CD4-positive, alpha-beta T cell (primary cell): ENCODE measurements at places on chromosomes 3 and 15. TPM values are rescaled to one million over a fixed set of nuclear protein-coding genes. Genes with fewer than 3 reads are reported as not detected.

- H3K4me1 ChIP-seq = no peaks in the 10 kb centered on the region
- no peaks in the 10 kb centered on the region for H3K27me3 ChIP-seq
- no peak for DNase-seq
- H3K36me3 ChIP-seq = peaks cover 2% of the 10 kb centered on the region
These were observed 108.8 kb downstream of the FAIM start for GRCh38 chr3:138717348-138717747.

GRCh38 chr15:68653801-68654200 lies 75.0 kb downstream of the CORO2B start:
- no peak overlapping the region for H3K4me3 ChIP-seq
- H3K4me1 ChIP-seq = no peaks in the 10 kb centered on the region
- no peaks in the 10 kb centered on the region for H3K36me3 ChIP-seq
- no peaks in the 10 kb centered on the region for H3K27me3 ChIP-seq

DNA sequence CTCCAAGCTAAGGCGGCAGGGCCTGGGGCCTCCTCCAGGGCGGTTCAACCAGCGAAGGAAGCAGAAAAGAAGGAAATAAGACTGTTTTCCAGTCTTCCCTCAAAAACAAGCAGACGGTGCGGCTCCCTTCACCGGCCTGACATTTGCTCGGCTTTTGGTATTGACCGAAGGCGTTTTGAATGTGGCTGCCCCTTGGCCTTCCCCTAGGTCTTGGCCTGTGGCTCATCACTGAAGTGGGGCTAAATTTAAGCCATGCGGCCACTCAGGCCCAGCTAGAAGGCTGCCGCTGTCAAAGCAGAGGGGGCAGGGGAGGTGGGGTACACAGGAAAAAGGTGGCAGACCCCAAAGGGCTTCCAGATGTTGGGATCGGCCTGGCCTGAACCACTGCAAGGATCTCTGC lies 86.2 kb downstream of the SRGAP3 start:
- H3K4me3 ChIP-seq = no peak overlapping the region
- DNase-seq = no peak
- no peak overlapping the region for H3K27ac ChIP-seq
- H3K36me3 ChIP-seq = no peaks in the 10 kb centered on the region
- peaks cover 4% of the 10 kb centered on the region for H3K4me1 ChIP-seq
- H3K27me3 ChIP-seq = no peaks in the 10 kb centered on the region

DNA sequence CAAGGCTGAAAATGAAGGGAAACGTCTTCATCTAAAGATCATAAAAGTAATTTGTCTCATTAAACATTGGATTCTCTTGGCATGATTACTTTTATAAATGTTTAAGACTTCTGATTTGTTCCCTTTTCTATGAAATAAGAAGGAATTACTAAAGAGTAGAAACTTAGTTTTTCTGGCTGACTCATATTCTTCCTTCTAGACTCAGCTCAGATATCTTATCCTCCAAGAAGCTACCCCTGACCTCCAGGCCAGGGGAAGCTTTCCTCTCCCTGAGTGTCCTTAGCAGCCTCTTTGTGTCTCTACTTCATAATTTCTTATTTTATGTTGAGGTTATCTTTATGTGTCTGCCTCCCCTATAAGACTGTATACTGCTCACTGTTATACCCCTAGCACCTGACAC lies 291.9 kb upstream of the STT3B start:
- no peaks in the 10 kb centered on the region for H3K27me3 ChIP-seq
- H3K36me3 ChIP-seq = no peaks in the 10 kb centered on the region
- no peak for DNase-seq
- peaks cover 3% of the 10 kb centered on the region for H3K4me1 ChIP-seq
- no peak overlapping the region for H3K4me3 ChIP-seq
- H3K27ac ChIP-seq = no peak overlapping the region

SENP8 gene
- total RNA-seq = not detected

- no peaks in the 10 kb centered on the region for H3K27me3 ChIP-seq
- no peak for DNase-seq
- no peaks in the 10 kb centered on the region for H3K4me1 ChIP-seq
- H3K36me3 ChIP-seq = no peaks in the 10 kb centered on the region
- H3K27ac ChIP-seq = no peak overlapping the region
These were observed 181.6 kb downstream of the MEGF11 start for GRCh38 chr15:66071921-66072295.

DNA sequence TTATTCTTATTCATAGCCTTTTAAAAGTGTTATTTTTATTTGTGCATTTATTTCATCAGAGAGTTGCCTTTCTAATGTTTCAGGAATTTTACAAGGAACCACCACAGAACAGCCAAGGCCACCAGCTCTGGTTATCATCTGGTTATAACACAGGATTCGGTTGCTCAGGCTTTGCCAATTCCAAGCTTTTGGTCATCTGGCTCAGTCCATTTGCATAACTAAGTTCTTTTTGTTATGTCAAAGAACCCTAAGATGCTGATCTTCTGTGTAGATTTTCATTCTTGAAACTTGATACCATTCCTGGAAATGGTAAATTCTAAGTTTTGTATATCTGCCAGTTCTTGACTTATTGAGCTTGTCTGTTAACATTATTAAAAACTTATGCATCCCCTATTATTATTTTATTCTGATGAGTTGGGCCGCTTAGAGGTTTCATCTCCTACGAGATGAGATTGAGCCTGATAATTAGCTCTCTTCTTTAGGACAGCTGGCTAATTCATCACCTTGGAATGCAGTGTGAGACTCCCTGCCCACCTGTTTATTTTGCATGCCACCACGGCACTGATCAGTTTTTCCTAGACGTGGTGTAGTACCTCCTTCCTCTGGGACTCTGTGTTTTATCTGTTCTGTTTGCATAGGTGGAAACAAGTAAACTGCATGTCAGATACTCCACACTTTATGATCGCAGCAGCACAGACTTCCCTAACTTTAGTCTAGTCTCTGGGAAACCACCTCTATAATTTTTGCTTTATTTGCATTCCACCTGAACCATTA lies 264.8 kb downstream of the SLCO3A1 start:
- no peak for DNase-seq
- no peaks in the 10 kb centered on the region for H3K27me3 ChIP-seq
- H3K4me3 ChIP-seq = no peak overlapping the region

DNA sequence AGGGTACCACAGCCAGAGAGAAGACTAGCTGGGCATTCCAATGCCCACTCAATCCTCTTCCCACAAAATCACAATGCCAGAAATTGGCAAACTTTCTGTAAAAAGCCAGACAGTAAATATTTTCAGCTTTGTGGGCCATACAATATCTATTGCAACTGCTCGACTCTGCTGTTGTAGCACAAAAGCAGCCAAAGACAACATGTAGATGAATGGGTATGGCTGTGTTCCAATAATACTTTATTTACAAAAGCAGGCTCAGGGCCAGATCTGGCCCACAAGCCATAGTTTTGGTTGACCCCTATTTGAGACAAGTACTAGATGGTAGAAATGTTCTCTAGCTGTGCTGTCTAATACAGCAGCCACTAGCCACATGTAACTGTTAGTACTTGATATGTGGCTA lies 330.9 kb downstream of the ERC2 start:
- no peak for DNase-seq
- no peak overlapping the region for H3K4me3 ChIP-seq
- no peak overlapping the region for H3K27ac ChIP-seq
- no peaks in the 10 kb centered on the region for H3K36me3 ChIP-seq
- H3K27me3 ChIP-seq = no peaks in the 10 kb centered on the region

- no peaks in the 10 kb centered on the region for H3K36me3 ChIP-seq
- no peaks in the 10 kb centered on the region for H3K4me1 ChIP-seq
- no peak overlapping the region for H3K4me3 ChIP-seq
- no peak overlapping the region for H3K27ac ChIP-seq
- H3K27me3 ChIP-seq = no peaks in the 10 kb centered on the region
These were observed 1554.9 kb downstream of the SI start for GRCh38 chr3:163523375-163523774.

AGBL1 gene
- not detected for total RNA-seq

IGDCC3 gene
- total RNA-seq = not detected

DNA sequence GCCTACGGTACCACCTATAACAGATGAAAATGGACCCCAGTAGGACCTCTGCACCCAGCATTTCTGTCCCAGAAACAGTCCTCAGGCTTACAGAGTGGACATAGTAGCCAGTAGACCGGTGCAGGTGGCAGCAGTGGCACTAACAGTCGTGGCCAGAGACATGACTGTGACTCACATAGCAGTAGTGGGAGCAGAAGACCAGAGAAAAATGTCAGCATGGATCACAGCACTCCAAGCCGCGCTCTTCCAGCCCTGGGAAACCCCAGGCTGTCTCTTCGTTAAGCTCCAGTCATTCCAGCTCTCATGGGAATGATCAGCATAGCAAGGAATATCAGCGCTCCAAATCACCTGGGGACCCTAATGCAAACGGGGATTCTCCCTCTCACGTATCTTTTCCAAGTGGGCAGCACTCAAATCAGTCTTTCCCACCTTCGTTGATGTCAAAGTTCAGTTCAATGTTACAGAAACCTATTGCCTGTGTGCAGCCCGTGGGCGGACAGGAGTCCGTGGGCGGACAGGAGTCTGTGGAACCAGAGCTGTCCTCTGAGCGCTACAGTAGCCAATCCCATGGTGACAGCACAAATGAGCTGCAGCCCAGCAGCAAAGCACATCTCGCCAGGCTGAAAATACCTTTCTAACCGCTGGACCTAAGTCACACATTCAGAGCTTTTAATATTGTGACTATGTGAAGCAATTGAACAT lies 10.5 kb downstream of the BFSP2 start:
- H3K36me3 ChIP-seq = no peaks in the 10 kb centered on the region
- H3K4me3 ChIP-seq = no peak overlapping the region
- no peaks in the 10 kb centered on the region for H3K27me3 ChIP-seq

- no peak overlapping the region for H3K27ac ChIP-seq
- peaks cover 26% of the 10 kb centered on the region for H3K27me3 ChIP-seq
- no peak for DNase-seq
- peaks cover 8% of the 10 kb centered on the region for H3K4me1 ChIP-seq
- no peak overlapping the region for H3K4me3 ChIP-seq
These were observed 528 bp downstream of the RBPMS2 start for GRCh38 chr15:64774629-64775493.

PCLAF gene
- total RNA-seq = 0.80 TPM

PPP1R14D gene
- not detected for total RNA-seq

CCDC13 gene
- 0.38 TPM for total RNA-seq

DNA sequence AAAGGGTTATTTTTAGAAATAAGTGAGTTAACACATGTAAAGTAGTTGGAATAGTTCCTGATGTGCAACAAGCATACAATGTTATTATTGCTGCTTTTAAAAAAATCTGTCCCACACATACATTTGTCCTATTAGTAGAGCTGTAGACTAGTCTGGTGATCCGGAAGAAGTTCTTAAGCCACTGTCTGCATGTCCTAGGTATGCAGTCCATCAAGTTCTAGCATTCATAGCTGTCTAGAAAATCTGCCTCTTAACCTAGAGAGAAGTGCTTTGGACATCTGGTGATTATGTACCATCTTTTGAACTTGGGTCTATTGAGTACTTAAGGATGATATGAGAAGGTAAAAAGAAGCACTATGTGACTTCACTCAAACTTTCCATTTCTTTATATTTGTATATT lies 439.9 kb upstream of the NAALADL2 start:
- no peak for DNase-seq
- no peaks in the 10 kb centered on the region for H3K36me3 ChIP-seq
- no peaks in the 10 kb centered on the region for H3K27me3 ChIP-seq
- no peaks in the 10 kb centered on the region for H3K4me1 ChIP-seq

PLA2G4D gene
- not detected for total RNA-seq

GRCh38 chr3:40584625-40585189 lies 59.9 kb downstream of the ZNF621 start:
- no peak overlapping the region for H3K4me3 ChIP-seq
- H3K27ac ChIP-seq = no peak overlapping the region
- no peaks in the 10 kb centered on the region for H3K36me3 ChIP-seq
- DNase-seq = peak; percentile 57
- H3K27me3 ChIP-seq = no peaks in the 10 kb centered on the region

- H3K27ac ChIP-seq = no peak overlapping the region
- no peak overlapping the region for H3K4me3 ChIP-seq
- no peaks in the 10 kb centered on the region for H3K27me3 ChIP-seq
- H3K4me1 ChIP-seq = peaks cover 33% of the 10 kb centered on the region
- no peak for DNase-seq
These were observed 2.7 kb downstream of the TTC21A start for GRCh38 chr3:39110041-39110639.

- no peak overlapping the region for H3K27ac ChIP-seq
- no peaks in the 10 kb centered on the region for H3K36me3 ChIP-seq
- no peaks in the 10 kb centered on the region for H3K4me1 ChIP-seq
- no peak for DNase-seq
These were observed 37.9 kb upstream of the TSC22D2 start for GRCh38 chr3:150370122-150370602.

GRCh38 chr3:128584412-128585020 lies 66.1 kb downstream of the RPN1 start:
- H3K36me3 ChIP-seq = no peaks in the 10 kb centered on the region
- H3K4me3 ChIP-seq = no peak overlapping the region
- no peak for DNase-seq
- H3K27me3 ChIP-seq = peaks cover 3% of the 10 kb centered on the region

DNA sequence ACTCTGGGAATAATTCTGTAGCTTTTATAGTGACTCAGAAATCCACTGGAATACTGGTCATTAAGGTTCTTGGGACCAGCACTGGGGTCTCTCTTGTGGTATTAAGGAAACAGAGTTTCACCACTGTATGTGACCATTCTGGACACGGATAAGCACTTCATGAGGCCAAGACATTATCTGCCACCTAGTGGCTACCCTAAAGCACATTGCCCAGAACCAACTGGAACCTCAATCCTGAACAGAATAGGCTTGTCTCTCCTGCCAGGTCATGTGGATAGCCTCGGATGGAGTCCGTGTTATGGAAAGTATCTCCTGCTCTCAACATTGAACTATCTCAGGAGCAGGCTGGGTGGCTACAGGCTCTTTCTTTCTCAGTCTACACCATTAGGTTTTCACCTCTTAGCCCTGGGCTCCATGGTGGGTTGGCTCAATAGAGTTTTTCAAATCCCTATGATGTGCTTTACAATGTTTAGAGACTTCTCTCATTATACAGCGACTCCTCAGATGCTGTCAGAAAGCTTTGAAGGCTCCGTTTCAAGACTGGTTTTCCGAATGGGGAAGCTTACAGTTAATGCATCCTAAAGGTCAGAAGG lies 167.6 kb upstream of the ST8SIA2 start:
- no peak overlapping the region for H3K4me3 ChIP-seq
- H3K27ac ChIP-seq = no peak overlapping the region
- H3K27me3 ChIP-seq = no peaks in the 10 kb centered on the region
- H3K36me3 ChIP-seq = no peaks in the 10 kb centered on the region

GRCh38 chr15:56919031-56919608 lies 676 bp downstream of the TCF12 start:
- DNase-seq = peak; percentile 60
- no peak overlapping the region for H3K27ac ChIP-seq
- H3K27me3 ChIP-seq = no peaks in the 10 kb centered on the region
- peaks cover 8% of the 10 kb centered on the region for H3K36me3 ChIP-seq
- H3K4me1 ChIP-seq = peaks cover 28% of the 10 kb centered on the region

- DNase-seq = peak; percentile 6
- H3K4me3 ChIP-seq = peak overlapping the region; percentile 87
- peaks cover 21% of the 10 kb centered on the region for H3K4me1 ChIP-seq
- peaks cover 30% of the 10 kb centered on the region for H3K36me3 ChIP-seq
- H3K27me3 ChIP-seq = no peaks in the 10 kb centered on the region
- H3K27ac ChIP-seq = peak overlapping the region; percentile 84
These were observed 33.4 kb downstream of the SPINK8 start for GRCh38 chr3:48299746-48300712.
